ENCODE measurements at places on chromosomes 2 and 18.

GRCh38 chr2:143903172-143903856, 616.6 kb downstream of the ZEB2 start:
- DNase-seq, result no peak

DNA sequence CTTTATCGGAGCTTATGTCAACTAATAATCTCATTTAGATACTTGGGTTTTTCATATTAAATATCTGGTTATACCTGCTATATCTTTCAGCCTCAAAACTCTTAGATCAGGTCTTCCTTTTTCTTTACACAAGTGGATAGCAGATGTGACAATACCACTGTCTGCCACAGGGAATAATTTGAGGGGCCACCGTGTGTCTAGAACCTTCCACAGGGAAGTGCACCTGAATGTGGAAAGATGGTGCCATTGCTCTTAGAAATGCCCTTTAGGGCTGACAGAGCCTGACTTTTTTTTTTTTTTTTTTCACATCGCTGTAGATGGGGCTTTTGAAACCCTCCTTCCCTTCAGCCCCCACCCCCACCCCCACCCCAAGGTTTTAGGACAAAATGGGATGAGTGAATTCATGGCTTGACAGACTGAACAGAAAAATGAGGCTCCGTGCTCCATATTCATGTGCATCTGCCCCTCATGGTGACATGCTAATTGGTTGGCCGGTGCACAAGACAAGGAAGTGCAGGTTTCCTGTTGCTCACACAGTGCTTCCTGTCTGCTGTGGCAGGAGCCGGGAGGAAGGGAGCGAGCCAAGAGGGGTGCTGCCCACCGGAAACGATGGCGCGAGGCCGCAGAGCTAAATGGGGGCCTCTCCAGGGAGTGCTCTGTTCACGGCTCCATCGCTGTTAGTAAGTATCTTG, 246.0 kb downstream of the LDLRAD4 start:
- peak; percentile 60 for DNase-seq

DNA sequence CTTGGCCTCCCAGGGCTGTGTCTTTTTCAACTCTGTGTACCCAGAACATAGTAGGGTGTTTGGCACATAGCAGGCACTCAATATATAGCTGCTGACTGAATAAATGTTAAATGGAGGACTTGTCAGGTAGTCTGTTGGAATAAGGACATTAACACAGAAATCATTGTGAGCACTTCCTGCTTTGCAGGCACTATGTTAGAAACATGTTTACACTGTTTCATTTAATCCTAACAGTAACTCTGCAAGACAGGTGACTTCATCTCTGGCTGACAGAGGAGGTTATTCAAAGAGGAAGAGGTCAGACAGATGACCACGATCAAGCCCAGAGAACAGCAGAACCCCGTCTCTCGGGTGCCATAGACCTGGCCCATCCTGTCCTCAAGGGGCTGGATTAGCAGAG, 28.0 kb upstream of the PIEZO2 start:
- DNase-seq, result no peak

DNA sequence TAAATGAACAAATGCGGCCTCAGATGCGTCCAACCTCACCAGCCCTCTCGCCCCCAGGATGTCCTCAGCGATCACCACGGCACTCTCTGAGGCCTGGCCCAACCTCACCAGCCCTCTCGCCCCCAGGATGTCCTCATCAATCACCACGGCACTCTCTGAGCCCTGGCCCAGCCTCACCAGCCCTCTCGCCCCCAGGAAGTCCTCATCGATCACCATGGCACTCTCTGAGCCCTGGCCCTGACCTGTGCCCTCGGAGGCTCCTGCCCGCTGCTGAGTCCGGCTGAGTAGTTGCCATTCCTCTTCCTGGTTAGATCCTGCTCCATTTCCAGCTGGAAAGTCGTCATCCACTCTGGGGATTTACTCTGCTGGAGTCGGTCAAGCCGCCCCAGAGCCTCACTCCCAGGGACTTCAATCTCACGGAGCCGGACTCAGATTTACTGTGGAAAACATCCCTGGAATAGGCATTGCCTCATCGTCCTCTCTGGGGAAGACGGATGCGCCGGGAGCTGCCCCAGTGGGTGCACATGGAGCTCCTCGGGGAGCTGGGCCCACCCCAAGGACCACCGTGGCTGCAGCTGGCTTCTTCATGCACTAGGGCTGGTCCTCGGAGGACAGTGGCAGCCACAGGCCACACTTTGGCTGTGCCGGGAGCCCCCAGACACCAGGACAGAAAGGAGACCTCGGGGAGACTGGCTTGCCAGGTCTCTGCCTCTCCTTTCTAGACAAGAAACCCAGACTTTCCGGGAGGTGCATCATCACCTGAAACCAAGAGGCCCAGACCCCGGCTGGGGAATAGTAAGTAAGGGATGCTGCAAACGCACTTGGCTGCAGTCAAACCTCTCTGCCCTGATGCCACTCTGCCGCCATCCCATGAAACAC, 230.6 kb downstream of the EIPR1 start:
- DNase-seq, result no peak

GRCh38 chr2:240839152-240840143, 19.4 kb upstream of the KIF1A start:
- DNase-seq, result no peak

GRCh38 chr2:133780099-133780996, 212.1 kb upstream of the NCKAP5 start:
- DNase-seq, result no peak

- DNase-seq, result no peak
Observed at GRCh38 chr2:225694664-225695063, 295.2 kb downstream of the NYAP2 start.

All from NK-92 treated with Interleukin-12 subunit alpha and Interleukin-12 subunit beta, amount 100 ng/mL, for 24 hours (cell line).